ENCODE measurements at places on chromosomes 5 and 9.
A peak's percentile ranks its signal among the peaks of the same experiment; 100 is the strongest.

DNA sequence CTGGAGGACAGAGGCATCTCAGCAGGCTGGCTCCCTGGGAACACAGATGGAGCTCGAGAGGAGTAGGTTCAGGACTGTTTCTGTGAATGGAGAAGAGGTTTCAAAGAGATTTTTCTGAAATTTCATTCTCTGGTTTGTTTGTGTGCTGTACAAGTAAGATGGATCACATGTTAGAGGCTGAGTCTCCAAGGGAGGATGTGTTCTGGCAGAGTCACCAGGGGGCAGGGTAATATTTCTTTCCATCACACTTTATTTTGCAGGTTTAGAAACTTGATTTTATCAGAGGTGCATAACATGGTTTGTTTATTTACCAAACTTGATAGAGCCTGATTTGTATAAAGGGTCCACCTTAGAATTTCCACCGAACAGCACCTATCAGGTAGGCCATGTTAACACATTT lies 69.2 kb upstream of the ARL15 start:
- DNase-seq = no peak

GRCh38 chr5:80745490-80745889 lies 90.7 kb upstream of the DHFR start:
- no peak for DNase-seq

DNA sequence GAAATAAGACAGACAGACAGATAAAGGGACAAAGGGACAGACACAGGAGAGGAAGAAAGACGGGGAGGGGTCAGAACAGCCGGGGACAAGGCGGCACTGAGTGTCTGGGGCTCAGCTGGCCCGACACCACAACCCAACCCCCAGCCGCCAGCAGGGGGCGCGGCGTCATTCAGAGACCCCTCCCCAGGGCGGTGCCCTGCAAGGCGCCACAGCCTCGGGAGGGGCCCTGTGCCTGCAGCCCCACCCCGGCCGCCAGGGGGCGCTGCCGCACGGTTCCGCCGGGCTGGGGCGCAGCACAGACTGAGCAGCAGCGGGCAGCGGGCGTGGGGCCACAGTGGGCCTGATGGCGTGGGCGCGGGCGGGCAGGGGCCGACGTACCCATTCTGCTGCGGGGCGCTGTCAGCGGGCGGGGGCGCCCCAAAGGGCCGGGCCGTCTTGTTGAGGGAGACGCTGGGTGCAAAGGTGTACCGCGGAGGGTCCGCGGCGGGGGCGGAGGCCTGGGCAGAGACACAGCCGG lies 5.9 kb downstream of the PDLIM7 start:
- peak; percentile 77 for DNase-seq

DNA sequence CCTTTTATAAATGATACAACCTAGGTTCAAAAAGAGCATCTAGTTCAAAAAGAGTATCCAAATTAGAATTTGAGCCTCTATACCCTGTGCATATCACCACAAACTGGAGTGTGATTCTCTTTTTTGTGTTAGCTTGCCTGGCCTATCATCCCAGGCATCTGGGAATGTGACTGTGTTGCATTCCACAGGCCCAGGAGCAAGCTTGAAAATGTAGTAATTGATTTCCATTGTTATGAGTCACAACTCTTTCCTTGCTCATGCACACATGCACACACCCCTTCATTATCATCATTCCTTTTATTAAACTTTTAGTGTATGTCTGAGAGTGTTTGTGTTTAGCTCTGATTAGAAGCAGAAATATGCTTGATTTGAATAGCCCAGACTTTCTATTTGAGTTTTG lies 75.2 kb downstream of the FCHO2 start:
- DNase-seq = peak; percentile 84

DNA sequence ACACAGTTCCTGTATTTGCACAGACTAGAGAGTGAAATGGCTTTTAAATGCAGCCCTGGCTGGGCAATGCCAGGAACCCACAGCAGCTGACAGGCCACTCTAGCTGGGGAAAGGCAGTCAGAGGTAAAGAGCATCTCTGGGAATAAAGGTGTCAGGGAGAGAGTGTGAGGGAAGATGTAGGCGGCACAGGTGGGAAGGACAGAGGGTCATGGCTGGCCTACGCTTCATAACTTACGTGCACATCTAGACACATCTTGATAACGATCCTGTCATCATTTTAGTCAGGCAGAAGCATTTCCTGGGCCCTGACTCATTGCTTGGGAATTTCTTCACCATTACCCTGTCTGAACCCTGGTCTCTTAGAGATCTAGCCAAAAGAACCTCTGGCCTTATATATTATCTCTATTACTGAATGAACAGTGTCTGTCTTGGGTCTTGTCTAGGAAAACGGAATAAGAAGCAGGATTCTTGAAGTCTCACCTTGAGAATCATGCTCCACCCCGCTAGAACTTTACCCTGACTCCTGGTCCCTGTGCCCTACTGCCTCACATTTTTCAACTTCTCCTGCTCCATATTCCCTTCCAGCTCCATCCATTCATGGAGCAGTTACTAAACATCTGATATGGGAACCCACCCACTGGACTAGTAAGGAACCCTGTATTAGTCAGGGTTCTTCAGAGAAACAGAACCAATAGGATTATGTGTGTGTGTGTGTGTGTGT lies 106.4 kb upstream of the ELL2 start:
- peak; percentile 70 for DNase-seq

GRCh38 chr5:42377496-42377895 lies 45.7 kb upstream of the GHR start:
- DNase-seq = no peak

Data from AG20443 (cell line).